ENCODE measurements at places on chromosomes 2 and 18.

DNA sequence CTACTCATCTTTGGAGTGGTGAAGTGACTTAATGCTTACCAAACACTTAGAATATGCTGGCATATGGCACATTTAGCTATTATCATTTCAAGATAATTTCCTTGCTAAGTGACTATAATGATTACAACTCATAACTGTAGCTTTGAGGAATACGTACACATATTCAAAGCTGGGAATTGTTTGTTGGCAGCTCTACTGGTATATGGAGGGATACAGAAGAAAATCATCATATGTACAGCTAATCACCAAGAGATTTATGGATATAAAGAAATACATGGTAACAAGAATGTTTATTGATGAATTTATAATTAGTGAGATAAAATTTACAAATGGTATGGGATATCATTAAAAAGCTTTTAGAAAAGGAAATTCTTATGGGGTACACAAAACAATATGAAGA lies 207.2 kb downstream of the GALNT13 start:
- no peak for DNase-seq

DNA sequence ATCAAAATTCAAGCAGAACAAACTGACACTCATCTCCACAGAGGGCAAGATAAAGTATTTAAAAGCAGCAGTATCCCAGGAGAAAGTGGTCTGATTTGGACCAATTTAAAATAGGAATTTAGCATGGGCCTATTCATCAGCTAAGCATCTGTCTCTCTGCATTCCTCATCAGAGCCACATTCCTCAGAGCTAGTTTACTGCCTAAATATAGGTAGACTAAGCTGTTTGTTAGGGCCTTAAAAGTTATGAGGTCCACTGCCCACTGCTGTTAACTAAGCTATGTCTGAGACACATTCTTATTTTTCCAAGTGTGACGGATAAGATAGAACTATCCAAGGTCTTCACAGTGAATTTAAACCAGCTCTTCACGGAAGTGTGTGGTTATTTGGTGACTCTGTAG lies 17.6 kb downstream of the NEB start:
- DNase-seq: no peak

GRCh38 chr18:44557616-44558151 lies 123.0 kb upstream of the SETBP1 start:
- DNase-seq: no peak

- DNase-seq: no peak
Observed at GRCh38 chr18:11872479-11873136, 21.4 kb downstream of the CHMP1B start.

DNA sequence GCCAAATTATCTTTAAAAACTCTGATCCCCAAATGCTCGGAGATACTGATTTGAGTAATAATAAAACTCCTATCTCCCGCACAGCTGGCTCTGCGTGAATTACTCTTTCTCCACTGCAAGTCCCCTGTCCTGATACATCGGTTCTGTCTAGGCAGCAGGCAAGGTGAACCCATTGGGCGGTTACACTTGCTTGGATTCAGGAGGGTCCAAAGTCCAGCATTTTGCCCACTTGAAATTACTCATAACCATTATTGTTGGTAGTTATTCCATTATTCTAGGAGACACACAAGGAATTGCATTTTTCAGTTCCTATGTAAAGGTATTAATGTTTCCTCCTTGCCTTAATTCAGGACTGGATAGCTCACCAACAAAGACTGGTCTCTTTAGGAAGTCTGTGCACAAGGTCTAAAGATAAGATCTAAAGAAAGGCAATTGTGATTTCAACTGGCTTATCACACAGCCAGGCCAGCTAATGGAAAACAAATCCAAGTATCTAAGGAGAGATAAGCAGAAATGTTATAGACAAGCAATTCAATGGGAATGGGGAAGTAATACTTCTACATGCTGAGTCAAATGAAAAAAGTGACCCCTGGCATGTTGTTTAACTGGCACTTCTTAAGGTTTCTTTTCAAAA lies 23.2 kb upstream of the NPC1 start:
- no peak for DNase-seq

DNA sequence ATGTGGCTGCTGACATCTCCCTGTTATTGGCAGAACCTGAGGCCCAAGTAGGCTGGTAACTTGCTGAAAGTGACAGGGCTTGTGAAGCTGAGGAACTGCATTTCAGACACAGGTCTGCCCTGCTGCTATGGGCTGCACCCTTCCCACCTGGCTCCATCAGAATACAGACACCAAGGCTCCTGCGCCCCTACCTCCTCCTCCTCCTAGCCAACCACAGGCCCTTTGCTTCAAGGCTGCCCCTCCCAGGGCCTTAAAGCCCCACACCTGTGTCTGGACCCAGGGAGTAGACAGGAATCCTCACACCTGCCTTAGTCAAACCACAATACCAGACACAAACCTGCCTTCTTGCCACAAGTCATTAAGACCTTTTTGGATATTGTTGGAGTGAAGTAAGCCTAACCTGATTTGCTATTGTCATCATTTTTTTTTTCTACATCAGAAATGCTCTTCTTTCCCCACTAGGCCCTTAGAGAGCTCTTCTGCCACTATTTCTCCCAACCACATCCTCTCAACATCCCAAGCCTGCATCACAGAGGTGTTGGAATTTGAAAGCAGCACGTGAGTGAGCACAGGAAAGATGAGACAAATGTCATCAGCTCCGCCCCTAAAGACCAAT lies 489.7 kb downstream of the EIPR1 start:
- no peak for DNase-seq

GRCh38 chr2:236530512-236530911 lies 39.1 kb upstream of the ACKR3 start:
- DNase-seq: no peak

DNA sequence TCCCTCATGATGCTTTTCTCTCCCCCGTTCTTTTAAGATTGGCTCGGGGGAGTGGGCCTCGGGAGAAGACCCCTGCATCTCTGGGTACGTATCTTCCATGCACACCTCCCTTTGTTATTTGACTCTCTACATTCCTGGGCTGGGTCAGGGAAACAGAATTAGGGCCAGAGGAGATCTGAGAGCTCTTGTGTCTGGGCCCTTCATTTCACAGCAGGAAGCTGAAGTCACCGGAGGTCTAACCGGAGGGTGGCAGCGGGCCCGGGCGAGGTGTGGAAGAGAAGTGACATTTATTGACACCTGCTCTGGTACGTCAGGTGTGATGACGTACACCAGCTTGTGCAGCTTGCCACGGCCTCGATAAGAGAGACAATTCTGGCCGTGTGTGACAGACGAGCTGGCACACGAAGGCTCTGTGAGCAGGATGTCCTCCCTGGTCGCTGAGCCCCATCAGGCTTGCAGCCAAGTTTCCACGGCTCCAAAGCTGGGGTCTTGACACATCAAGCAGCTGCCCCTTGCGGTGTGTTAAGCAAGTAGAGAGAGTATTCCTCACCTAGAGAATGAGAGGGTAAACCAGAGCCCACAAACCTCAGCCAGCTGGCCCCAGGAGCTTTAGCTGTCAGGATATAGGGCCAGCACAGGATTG lies 30.4 kb downstream of the TOGARAM2 start:
- peak; percentile 42 for DNase-seq

- DNase-seq: no peak
Observed at GRCh38 chr2:143960177-143960576, 559.7 kb downstream of the ZEB2 start.

GRCh38 chr18:10032331-10033015 lies 118.7 kb downstream of the VAPA start:
- DNase-seq: no peak

GRCh38 chr2:38778687-38779082 lies 675 bp downstream of the GEMIN6 start:
- no peak for DNase-seq

- DNase-seq: no peak
Observed at GRCh38 chr2:96533292-96534073, 3.1 kb upstream of the ARID5A start.

GRCh38 chr2:239506101-239506857 lies 105.5 kb upstream of the HDAC4 start:
- no peak for DNase-seq

- no peak for DNase-seq
Observed at GRCh38 chr2:80238692-80239469, 65.7 kb downstream of the LRRTM1 start.

- no peak for DNase-seq
Observed at GRCh38 chr2:196987298-196987648, 60.8 kb upstream of the PGAP1 start.

GRCh38 chr18:75638776-75639471 lies 211.4 kb upstream of the SMIM21 start:
- no peak for DNase-seq

DNA sequence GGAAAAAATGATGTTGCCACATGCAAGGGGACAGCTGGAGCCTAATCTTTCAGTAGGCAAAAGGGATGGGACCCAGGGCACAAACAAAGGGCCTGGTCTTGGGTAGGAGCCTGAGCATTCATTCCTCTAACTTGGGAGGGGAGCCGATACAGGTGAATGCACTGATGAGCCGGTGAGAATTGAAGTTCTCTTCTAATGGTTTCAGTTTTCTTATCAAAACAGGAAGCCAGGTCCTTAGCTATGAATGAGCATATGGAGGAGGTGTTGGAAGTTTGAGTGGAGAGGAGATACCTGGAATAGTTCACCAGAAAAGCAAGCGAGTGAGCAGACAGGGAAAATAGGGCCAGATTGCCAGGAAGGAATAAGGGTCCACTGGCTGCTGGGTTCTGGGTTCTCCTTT lies 10.1 kb downstream of the DPP4 start:
- no peak for DNase-seq

- DNase-seq: no peak
Observed at GRCh38 chr2:158184556-158185343, 83.1 kb downstream of the UPP2 start.

DNA sequence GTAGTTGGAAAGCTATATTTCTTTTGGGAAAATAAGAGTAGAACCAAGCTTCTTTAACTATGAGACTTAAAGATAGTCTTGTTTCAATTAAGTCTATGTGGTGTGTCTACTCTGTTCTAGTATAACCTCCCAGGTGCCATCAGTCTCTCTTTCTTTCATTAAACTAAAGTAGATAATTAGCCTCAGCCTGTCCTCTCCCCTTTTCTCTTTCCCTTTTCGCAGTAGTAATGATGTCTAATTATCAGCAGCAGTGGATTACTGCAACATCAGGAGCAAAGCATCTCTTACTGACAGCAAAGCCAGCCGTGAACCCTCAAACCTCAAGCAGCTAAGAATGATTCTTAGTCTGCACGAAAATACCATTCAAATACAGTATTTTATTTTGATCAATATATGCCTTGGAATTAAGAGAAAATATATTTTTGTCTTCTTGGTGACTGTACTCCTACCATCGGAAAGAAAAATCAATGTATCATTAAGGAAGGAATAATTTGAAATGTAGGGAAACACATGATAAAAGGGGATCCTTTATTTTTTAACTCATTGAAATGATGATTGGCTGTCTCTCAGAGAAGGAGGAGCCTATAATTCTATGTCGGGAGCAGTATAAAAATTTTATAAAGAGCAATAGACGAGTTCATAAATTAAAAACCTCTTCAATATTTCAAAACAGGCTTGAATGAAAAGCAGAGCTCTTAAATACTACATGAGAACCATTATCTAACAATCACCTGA lies 4.5 kb downstream of the NOL4 start:
- no peak for DNase-seq

GRCh38 chr2:72138011-72138881 lies 9.4 kb downstream of the CYP26B1 start:
- DNase-seq: no peak

GRCh38 chr2:17328161-17328560 lies 190.1 kb downstream of the RAD51AP2 start:
- DNase-seq: no peak

GRCh38 chr2:208183972-208184705 lies 5.7 kb downstream of the C2orf80 start:
- no peak for DNase-seq

GRCh38 chr2:204571041-204571440 lies 25.8 kb downstream of the PARD3B start:
- no peak for DNase-seq

All from stimulated activated CD8-positive, alpha-beta memory T cell treated with anti-CD3 and anti-CD28 coated beads, Interleukin-4, amount 100 ng/mL, for 4 hours (primary cell).